Cortex of kidney (tissue), 1 donor: ENCODE measurements at places on chromosomes 6 and 20.

GRCh38 chr6:170402318-170403040, 95.9 kb downstream of the FAM120B start:
- no peak for DNase-seq

GRCh38 chr6:119350952-119351372, 1.4 kb upstream of the MAN1A1 start:
- DNase-seq, result no peak

GRCh38 chr6:136846046-136846445, 23.7 kb downstream of the PEX7 start:
- DNase-seq, result no peak

GRCh38 chr20:4552075-4552640, 169.6 kb upstream of the PRND start:
- DNase-seq, result no peak

GRCh38 chr20:45119556-45120266, 4.6 kb downstream of the WFDC12 start:
- no peak for DNase-seq

DNA sequence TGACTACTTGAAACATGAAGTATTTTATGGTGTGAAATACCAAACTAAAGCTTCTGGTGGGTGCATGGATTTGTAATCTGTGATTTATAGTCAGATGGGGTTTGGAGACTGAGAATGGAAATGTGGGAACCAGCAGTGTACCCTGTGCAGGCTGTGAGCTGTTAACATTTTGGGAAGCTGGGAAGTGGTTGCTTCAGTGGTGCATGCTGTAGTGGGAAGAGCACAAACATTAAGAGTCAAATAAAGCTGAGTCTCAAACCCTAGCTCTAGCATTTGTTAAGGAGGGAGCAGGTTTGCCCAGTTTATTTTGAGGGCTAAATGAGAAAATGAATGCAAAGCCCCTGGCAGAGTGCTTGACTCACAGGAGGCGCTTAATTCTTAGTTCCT, 235.7 kb downstream of the ZFAND3 start:
- DNase-seq, result no peak

DNA sequence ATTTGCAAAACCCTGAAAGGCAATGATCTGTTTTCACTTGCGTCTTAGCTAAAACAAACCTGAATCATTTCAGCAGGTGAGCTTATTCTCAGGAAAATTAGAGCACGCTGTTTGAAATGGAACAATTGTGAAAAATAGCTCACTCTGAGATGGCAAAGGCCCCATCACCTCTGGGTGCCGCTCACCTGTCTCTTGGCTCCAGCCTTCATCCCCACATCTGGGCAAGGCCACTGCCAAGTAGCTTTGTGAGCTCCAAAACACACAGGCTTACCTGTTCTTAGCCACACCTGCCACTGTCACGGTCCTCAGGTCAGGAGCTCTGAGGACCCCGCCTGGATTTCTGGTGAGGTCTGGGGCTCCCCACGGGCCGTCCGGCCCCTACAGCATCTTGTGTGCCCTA, 66.7 kb downstream of the SMOC2 start:
- no peak for DNase-seq

DNA sequence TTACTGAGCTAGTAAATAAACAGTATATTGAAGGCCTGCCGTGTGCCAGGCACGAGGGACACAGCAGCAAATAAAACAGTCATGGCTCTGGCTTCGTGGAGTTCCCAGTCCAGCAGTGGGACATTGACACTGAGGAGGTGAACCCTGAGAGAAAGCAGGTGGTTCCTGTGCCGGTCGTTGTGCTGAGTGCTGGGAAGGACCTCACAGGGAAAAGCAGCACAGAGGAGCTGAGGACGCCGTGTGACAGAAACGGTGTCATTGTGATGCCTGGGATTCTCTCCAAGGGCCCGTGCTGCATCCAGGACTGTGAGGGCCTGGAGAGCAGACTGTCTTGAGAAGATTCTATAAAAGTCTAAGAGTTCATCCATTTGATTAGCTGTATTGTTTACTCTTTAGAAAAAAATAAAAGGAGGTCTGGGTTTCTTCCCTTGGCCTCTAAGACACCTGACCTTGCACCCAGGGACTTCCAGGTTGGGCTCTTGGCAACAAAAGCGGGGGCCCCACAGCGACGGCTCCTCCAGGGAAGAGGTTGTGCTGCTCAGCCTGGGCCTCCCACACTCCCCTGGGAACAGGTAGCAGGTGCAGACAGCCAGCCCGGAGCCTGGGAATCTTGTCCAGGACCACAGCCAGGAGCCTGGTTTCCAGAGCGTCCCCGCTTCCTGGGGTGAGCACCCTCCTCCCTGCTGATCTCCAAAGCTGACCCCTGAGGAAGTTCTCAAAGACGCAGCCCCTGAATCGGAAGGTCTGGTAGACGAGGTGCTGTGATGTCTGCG, 251.2 kb upstream of the PMEPA1 start:
- no peak for DNase-seq

GRCh38 chr6:10451828-10452509, 37.1 kb upstream of the TFAP2A start:
- DNase-seq, result no peak

GRCh38 chr6:72824833-72825232, 203.0 kb downstream of the KCNQ5 start:
- DNase-seq, result no peak

GRCh38 chr20:62030834-62031434, 34.7 kb downstream of the TAF4 start:
- no peak for DNase-seq

DNA sequence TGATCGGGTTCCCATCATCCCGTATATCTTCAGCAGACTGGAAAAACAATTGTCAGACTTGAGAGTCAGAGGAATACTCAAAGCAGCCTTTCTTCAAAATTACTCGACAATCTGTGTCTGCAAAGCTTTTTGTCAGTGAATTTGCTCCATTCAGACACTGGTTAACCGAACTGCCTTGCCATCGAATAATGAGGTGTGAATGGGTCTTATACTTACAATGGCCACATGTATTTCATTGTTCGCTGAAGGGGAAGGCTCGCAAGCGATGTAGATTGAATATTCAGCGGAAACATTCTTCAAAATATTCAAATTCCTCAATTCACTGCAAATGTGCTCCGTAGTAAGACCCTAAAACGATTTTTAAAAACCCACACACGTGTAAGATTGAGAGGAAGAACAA, 32.9 kb downstream of the JAG1 start:
- DNase-seq, result no peak

DNA sequence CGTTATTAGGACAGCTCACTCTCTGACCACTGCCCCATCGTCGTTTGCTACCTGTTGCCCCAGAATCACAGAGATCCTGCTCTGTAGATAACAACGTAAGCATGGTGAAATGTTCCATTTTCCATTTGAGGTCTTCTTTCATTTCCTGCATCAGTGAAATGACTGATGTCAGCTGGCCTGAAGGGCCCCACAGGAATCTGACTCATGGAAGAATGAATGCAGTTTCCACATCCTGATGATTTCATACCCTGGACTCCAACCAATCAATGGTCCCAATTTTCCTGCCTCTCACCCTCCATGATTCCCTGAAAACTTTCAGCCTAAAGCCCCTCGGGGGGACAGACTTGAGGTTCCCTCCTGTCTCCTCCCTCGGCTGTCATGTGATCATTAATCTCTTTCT, 394.4 kb upstream of the CDH4 start:
- no peak for DNase-seq

DNA sequence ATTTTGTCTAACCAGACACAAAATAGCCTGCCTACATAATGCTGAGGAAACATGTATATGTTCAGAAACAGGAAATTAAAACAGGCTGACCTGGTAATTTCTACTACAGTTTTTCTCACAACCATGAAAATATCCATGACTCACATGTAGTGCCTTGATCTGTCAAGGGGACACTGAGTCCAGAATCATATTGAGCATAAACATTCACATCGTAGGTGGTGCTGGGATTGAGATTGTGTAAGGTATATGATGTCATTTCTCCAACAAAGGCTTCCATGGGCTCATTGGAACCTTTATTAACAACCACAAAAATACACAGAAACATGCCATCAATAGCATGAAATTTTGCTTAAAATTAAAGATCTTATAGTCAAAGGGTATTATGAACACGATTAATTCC, 80.9 kb downstream of the COL12A1 start:
- no peak for DNase-seq

DNA sequence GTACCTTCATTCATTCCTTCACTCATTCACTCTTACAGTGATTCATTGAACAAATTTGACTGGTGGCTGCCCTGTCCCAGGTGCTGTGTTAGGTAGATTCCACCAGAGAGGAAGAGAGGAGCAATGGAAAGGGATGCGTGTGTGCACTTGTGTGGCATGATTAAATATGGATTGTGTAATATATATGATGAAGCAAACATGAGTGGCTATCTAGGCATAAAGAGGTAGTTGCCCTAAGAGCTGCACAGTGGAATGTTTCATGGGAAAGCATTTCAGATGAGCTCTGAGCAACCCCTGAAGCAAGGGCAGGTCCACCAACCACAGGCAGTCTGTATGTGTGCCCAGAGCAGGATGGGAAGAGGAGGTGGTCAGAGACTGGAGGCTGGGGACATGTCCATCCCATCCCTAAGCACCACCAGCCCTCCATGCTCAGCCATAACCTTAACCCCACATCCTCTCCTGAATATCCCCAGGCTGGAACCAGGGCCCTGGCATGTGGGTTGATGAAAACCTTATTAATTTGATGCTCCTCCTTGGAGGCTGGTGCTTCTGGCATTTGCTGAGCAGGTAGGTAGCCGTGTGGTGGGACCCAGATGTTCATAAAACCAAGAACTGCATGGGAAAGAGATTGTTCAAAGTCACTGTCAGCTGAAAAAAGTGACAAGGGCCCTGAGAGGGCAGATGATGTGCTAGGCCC, 226.2 kb downstream of the SYNDIG1 start:
- no peak for DNase-seq

DNA sequence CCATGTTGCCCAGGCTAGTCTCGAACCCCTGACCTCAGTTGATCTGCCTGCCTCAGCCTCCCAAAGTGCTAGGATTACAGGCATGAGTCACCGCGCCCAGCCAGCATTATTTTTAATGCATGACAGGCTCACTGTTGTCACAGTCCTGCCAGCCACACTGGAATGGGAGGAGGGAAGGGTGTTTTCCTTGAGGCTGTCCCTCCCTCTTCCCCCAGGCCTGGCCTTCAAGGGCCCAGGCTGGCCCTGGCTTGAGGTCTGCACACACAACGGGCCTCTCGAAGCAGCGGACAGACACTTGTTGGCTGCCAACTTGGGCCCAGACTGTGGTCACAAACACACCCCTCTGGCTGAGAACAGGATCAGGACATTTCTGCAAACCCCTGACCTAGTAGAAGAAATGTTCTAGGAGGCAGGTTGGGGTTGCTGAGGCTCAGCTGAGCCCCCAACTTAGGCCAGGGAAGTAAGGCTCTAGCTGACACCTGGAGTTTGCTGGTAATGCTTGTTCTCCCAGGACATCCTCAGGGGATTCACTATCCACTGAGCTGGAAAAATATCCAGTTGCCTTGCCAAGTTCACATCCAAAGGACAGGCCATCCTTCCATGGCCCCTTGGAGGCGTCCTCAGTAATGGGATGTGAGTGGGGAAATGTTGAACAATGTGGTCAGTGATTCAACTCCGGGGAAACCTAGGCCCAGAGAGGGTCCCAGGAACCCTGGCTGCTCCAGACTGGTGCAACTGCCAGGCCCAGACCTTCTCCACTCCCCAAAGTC, 9.9 kb downstream of the SNTA1 start:
- no peak for DNase-seq

DNA sequence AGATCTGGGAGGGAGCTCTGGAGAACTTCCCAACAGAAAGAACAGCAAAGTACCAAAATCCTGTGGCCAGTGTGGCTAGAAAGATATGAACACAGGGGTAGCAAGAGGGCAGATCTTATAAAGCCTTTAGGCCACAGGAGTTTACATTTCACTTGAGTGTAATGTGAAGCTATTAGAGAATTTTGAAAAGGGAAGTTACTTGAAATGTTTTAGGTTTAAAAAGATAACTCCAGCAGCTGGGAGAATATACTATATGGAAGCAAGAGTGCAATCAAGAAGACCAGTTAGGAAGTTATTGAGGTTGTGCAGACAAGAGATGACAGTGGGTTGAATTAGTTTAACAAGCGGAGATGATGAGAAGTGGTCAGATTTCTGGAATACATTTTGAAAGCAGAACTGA, 7.9 kb downstream of the SUPT3H start:
- no peak for DNase-seq

DNA sequence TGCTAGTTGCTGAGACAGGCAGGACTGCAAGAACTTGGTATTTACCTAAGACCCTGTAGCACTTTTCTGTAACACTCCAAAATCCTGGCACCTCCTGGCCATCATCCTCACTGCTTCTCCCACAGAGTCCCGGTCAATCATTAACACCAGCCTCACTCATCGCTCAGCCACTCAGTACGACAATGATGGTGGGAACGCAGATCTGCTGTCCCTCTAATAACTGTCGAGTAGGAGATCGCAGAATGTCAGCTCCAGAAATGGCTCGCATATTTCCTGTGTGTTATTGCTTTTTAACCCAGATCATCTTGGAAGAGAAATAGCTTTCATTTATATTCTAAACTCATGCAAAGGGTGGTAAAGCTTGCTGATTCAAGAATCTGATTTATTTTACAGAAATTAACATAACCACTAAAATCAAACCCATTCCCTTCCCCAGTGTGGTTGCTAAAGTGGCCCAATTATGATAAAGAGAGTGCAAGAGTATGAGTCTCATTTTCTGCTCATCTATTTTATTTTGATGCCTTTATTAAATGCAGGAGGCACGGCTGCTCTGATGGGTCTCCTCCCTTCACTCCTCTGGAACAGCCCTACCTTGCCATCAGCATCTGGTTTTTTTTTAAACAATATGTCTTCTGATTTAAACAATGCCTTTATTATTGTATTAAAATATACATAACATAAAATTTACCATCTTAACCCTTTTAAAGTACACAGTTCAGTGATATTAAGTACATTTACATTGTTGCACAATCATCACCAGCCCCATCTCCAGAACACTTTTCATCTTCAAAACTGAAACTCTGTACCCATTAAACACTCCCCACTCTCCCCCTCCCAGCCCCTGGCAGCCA, 28.3 kb upstream of the GGTLC1 start:
- DNase-seq, result no peak

GRCh38 chr6:154276810-154277628, 79.6 kb downstream of the IPCEF1 start:
- no peak for DNase-seq

DNA sequence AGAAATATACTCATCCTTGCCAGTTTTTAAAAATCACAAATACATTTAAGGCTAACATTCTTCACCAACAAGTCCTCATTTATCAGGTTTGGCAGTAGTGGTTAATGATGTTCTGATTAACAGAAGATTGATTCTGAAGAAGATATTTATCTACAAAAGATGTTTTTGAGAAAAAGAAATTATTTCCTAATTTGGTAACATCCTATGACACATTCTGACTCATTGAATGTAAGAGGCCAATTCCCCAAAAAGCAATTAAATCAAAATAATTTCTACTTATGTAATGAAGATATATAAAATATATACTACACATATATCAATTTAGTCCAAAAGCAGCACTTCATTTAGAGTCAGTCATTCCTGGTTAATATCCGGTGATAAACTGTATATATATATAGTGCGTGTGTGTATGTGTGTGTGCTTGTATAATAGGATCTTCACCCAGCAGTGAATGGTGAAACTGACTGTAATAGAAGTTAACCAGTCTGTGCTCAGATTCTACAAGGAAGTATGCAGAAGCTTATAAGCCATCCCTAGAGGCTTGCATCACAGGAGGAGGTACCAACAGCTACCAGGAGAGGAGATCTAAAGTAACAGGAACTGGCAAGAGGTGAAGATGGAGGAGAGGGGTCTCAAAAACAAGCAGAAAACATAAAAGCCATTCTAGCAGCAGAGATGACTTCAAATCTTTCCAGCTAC, 82.9 kb upstream of the MARCKS start:
- DNase-seq, result no peak
